ENCODE measurements at places on chromosomes 5 and 9. TPM values are rescaled to one million over a fixed set of nuclear protein-coding genes. Genes with fewer than 3 reads are reported as not detected.

Gene ZSWIM6
- polyA plus RNA-seq = 7.4 TPM

Gene FOXI1
- polyA plus RNA-seq = not detected

Gene NR2F1
- polyA plus RNA-seq = 40.0 TPM

Gene PRDM9
- not detected for polyA plus RNA-seq

Gene MORN5
- polyA plus RNA-seq = not detected

All from SK-N-SH (cell line).